ENCODE measurements at places on chromosomes 6 and 20.

DNA sequence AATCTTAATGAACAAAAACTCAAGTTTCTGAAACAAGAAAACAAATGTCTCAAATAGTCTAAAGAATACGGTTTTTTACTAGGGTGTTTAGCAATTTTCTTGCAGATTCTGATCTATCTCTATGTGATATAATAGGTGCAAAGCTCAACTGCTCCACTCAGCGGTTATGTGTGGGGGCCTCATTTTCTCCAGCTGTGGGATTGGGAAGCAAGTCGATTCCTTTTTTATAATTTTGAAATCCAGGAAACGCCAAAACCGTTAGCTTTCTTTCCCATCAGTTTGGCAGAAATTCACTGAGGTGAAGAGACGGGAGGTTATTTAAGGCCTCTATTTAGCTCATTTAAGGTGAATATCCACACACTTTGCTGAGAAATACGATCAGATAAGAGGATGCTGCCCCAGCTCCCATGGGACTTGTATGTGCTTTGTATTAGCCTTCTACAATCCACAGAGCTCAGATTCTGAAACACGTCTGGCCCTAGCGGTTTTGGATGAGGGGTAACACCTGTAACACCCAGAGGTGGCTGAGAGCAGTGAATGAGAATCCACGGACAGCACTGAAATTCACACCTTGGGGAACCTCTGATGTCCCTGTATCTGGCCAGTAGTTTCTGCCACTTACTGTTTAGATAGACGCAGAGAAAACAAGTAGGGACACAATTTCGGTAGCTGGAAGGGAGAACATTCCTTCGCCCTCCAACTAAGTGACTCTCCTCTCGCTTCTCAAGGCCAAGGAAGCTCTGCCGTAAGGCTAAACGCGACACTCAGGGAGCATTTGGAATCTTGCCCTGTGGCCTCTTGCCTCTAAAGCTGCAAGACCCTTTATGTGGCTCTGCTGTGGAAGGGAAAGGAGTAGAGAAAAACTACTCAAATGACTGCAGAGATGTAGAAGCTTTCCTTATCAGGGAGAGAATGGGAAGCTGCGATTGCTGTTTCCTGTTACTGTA is 6.5 kb upstream of the BCAS4 start:
- no peak for DNase-seq

DNA sequence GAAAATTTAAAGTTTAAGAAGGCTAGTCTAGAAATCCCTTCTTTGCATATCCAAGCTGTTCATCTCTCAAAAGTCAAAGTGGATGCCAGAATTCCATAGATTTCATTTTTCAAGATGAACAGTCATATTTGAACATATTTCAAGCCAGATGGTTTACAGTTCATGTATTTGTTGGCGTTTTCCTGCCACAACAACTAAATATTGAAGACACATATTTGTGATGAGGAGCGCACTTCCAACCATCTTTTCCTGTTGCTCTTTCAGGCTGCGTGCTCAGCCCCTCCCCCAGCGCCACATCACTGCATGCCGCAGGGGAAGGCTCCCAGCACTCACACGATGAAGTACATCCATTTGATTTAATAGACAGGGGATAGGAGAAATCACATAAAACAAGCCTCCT is 5.9 kb upstream of the NOX3 start:
- DNase-seq: no peak

DNA sequence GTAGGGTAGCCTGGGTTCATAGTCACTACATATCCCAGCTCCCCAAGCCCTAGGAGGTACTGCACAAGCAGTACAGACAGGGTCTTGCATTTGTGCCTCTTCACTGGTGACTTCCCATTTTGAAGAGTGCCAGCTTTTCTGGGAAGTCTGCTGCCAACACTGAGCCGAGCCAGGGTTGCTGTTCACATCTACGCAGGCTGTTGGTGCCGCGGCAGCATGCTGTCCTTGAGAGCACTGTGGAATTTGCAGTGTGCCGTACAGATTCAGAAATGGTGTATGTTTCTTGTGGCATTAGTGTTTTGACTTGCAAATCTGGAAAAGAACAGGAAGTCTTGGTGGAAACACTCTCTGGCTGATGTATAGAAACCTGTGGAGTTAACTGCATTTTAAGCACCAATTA is 67.5 kb downstream of the JARID2 start:
- no peak for DNase-seq

DNA sequence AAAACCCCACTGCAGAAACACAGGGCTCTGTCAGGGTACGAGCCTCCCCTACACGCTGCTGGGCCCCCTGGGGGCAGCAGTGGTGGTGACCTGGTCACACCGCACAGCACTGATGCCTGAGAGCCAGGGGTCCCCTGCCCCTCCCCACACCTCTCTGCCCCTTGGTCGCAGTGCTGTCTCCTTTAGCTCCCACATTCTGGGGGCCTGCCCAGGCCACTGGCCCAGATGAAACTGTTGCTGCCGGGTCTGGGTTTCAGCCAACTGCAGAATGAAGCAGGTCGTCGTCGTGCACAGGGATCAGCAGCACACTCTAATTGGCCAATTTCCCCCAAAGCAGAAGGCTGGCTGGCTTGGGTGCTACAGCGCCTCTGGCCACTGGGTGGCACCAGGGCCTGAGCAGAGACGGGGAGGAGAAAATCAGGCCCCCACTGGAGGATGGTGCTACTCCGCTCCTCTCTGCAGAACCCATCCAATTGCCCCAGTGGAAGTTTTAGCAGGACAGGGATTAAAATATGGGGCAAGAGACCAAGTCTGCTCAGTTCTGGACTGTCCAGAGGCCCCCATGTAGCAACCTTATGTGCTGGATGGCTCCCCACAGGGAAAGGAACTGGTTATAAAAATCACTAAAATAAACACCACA is 26.1 kb downstream of the DIDO1 start:
- peak; percentile 64 for DNase-seq

GRCh38 chr6:157877573-157878438 is 54.8 kb downstream of the SNX9 start:
- DNase-seq: no peak

DNA sequence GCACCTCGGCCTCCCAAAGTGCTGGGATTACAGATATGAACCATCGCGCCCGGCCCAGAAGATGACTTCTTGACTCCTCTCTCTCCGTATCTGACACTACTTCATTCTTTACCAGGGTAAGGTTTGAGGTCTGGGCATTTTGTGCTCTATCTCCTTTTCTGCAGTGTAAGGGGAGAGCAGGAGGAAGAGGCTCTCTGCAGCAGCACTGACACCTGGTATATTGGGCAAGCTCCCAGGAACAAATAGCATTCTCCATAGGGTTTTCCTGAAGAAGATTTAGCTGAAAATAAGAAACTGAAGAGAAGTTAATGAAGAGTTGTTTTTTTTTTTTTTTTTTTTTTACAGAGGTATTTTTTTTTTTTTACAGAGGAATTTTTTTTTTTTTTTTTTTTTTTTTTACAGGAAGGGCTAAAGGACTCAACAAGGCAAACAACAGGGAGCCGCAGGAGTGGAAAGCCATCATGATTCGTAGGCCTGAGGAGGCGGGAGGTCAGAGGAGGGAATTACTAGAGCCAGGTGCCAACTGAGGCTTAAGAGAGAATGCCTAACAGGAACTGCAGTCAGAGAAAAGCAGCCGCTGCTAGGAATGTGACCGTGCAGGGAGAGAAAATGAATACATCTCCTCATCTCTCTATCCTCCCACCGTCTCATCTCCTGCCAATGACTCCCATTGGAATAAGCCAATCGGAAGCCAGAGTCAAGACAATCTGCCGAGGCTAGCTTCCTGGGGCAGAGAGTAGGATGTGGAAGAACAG is 34.7 kb upstream of the ADGRF4 start:
- DNase-seq: no peak

DNA sequence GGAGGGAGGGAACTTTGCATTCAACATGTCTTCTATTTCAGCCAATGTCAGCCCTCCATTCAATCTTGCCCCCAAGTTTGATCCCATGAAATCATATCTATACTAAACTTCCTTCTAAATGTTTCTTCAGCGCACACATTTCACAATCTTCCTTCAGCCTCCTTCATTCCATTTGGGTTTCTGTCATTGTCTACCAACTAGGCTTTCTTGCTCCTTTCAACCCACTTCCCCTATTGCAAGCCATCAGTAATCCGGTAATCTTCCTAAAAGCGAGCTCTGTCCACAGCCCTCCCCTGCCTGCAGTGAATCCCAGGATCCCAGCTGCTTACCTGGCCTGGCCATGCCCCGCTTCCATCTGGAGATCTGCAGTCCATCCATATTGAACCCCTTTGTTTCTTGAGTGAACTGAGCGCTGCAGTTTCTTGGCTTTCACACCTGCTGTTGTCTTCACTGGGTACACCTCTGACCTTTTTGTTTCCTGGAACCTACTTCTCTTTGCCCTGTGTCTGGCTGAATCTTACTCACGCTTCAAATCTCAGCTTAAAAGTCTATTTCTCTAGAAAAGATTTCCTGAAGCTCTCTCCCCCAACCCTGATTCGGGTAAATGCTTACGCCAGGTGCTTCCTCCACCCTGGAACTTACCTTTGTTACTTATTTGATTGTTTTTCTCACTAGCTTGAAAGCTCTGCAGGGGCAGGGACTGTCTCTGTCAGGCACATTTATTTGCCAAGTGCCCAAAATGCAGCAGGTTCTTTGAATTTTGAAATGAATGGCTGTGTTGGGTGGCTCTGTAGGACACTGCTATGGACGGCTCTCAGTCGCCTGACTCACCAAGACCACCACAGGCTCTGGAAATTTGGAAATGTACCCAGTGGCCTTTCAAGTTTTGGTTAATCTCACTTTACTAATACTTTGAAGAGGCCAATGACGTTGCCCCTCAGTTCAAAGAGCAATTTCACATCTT is 50.3 kb downstream of the ADTRP start:
- no peak for DNase-seq

DNA sequence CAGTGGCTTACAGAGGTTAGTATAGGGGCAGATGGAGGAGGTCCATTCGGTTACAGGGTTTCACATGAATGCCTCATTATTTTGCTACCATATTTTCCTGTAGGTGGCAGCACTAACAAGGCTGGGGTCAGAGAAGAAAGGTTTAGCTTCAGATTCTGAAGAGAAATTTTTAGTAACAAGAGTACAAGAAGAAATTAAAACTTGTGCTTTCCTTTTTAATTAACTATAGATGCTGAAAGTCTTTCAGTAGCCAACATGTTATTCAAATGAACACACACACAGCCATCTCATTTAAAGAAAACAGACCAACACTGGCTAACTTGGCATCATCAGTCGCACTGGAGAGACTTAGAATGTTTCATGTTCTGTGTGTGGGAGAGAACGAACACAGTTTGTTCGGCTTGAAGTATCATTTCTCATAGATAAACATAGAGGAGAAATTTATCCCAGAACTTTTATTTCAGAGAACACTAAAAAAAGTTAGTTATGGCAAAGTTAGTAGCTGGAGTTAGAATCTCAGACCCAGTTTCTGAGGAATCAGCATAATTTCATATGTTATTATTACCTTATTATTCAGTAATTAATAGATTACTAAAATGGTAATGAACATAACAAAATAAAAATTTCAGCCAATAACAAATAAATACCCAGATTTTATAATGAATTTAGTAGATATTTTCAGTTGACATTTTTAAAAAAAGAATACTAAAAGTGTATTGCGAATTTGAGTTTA is 314.0 kb upstream of the RSPO3 start:
- DNase-seq: no peak

DNA sequence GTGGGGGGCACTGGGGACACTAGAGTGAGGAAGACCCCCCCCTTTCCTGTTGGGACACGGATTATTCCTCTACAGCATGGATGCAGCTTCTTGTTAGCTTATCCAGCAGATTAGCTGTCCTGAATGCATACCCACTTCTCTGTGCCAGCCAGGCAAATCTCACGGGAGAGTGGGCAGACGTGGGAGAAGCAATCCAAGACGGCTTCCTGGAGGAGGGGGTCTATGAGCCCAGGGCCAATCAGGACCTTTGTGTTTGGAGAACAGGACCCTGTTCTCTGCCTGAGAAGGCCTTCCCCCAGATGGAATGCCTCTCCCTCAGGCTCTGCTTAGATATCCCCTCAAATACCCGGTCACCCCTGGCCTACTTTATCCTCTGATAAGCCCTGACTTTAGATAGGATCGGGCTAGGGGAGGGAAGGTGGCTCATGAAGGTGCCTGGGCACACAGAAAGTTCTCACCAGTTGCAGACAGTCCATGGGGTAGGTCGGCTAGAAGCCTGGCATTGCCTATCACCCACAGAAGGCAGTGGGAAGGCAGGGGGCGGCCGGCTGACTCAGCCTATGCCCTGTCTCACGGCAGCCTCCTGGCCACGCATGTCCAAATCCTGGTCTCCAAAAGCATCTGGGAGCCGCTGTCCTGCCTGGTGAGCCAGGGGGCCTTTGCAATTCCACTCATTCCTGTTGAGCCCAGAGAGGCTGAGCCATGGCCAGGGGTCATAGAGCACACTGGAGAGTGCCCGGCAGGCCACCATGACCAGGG is 34.7 kb downstream of the SUN5 start:
- peak; percentile 11 for DNase-seq

DNA sequence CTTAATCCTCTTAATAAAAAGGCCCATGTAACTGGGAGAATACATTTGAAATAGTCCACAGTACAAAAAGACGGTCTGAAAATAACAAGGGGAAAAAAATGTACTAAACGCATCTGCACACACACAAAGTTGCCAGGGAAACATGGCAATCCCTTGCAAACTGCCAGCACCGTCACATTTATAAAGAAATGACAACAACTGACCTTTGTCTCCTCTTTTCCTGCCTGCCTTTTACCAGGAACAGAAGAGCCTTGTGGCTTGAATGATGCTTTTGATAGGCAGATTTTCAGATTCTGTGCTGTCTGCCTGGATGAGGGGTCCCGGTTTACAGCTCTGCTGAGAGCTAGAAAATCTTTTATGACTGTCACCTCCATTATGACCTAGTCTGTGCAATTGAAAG is 308.6 kb upstream of the ZFP64 start:
- no peak for DNase-seq

- DNase-seq: peak; percentile 80
These were observed at the start of gene CDYL for GRCh38 chr6:4776131-4776492. CDYL (plus strand) TSS chr6:4776404; CDS start chr6:4776784, 380 bp downstream.

- no peak for DNase-seq
These were observed 58.7 kb upstream of the PMEPA1 start for GRCh38 chr20:57768519-57768918.

DNA sequence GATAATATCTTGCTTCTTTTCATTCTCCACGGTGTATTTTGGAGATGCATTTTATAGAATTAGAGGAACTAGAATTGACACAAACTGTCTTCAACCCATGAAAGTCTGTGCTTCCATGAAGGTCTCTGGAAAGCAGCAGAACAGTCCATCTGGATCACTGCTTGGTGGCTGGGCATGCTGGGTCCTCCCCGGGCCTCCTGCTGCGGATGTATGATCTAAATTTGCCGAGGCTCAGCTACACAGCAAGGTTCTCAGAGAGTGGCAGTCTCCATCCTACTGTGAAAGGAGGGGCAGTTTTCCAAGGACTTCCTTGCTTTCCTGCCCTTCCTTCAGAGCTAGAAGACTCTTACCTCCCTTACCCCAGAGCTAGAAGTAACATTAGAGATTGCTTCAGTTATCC is 15.1 kb downstream of the PKIG start:
- no peak for DNase-seq

DNA sequence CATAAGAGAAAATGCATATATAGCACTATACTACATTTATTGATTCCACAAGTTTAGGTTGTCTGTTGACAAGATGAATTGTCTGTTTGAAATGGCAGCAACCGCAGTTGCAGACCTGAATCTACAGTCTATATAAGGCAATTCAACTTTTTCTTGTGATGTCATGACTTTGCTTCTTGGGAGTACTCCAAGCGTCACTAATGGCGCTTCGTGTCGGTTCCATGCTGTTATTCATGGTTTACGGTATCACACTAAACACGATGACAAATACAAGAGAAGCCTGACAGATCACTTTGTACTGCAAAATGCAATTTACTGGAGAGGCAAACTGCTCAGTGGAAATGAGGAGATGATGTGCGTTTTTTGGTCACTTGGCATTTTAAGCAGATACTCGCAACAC is 280.3 kb upstream of the TCF21 start:
- no peak for DNase-seq

Measured in central memory CD8-positive, alpha-beta T cell (primary cell).